ENCODE measurements at places on chromosomes 12 and 14.
A peak's percentile ranks its signal among the peaks of the same experiment; 100 is the strongest.

DNA sequence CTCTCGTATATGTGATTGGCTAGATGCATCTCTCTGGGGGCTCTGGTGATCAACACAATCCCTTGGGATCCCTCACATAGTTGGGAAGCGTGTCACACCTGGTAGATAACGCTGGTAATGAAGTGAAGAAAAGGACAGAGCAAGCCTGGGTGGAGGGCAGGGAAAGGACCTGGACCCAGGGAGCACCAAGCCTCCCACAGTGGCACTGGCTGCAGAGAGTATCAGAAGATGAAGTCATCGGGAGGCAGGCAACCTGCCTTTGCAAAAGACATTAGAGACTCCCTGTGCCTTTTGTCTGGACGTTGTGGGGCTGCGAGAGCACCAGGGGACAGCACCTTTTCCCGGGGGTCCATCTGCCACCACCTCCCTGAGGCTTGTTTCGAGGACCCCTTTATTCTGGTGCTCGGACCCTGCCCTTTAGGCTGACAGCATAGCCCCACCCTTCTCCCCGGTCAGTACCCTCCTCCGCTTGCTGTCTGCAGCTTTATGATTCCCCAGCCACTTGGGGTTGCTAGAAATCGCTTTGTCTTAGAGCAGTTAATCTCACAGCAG is 116.4 kb downstream of the EML1 start:
- DNase-seq = no peak

DNA sequence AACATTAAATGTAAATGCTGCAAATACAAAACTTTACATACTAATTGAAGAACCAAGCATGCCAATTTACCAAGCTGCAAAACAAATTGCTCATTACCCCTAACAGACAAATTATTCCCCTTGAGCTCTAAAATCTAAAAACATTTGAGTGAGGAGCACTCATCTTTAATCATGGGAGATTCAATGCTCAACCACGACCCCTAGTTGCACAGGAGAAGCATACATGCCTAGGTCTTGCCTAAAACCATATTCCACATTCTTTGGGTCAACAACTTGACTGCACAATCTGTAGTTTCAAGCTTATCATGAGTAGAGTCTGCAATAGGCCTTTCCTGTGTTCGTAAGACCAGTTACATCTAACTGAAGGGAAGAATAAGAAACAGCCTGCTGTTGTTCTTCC is 69.7 kb downstream of the MGAT4C start:
- no peak for DNase-seq

- DNase-seq = no peak
Observed at GRCh38 chr12:109689426-109689825, 24.2 kb upstream of the FAM222A start.

GRCh38 chr14:23008831-23009230 is 1.1 kb downstream of the C14orf93 start:
- DNase-seq = no peak

DNA sequence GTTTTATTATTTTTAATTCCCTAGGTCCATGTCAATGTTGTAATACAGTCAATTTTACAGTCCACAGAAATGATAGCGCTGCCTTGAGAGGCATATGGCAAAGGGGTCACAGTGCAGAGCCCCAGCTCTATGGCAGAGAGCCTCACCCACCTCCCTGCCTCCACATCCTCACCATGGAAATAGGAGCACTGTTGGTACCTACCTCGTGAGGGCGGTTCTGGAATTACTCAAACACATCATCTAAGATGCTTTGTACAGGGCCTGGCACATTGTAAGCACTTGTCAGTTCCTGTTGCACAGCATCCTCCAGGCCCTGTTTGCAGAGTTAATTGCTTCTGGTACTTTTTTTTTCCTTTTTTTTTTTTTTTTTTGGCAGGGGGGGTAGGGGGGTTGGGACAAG is 4.1 kb upstream of the AKAP5 start:
- DNase-seq = no peak

GRCh38 chr12:115790526-115790925 is 487.0 kb downstream of the MED13L start:
- DNase-seq = no peak

- no peak for DNase-seq
Observed at GRCh38 chr14:94489336-94489735, 13.3 kb upstream of the SERPINA9 start.

GRCh38 chr14:75941030-75941429 is 40.8 kb downstream of the TGFB3 start:
- no peak for DNase-seq

DNA sequence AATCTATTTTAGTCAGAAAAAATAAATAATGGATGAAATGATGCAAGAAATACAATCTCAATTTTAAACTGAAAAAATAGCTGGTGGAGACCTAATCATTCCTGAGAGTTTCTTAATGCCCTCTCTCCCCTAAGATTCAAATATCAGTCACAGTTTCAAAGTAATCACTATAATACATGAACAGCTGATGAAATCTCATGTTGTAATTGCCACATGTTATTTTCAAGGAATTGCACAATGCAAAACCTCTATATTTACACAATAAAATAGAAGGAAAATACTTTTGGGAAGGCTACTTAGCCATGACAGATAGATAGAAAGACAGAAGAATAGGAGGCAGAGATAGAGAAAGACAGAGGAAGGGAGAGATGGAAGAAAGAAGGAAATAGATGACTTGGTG is 18.2 kb downstream of the IFNG-AS1 start:
- no peak for DNase-seq

GRCh38 chr14:88631091-88631490 is 68.3 kb downstream of the ZC3H14 start:
- no peak for DNase-seq

- no peak for DNase-seq
Observed at GRCh38 chr12:93087840-93088610, 158.9 kb upstream of the EEA1 start.

- DNase-seq = no peak
Observed at GRCh38 chr14:106850913-106851825, 1324.8 kb downstream of the TMEM121 start.

- no peak for DNase-seq
Observed at GRCh38 chr14:35352274-35353233, 52.0 kb downstream of the NFKBIA start.

- DNase-seq = no peak
Observed at GRCh38 chr12:87923361-87923760, 105.8 kb downstream of the C12orf50 start.

GRCh38 chr12:9607716-9608115 is at the start of gene KLRB1:
Gene KLRB1 (minus strand): TSS chr12:9607916. CDS start chr12:9607839, 77 bp downstream.
- no peak for DNase-seq

- no peak for DNase-seq
Observed at GRCh38 chr14:76473481-76474263, 97.7 kb downstream of the ESRRB start.

DNA sequence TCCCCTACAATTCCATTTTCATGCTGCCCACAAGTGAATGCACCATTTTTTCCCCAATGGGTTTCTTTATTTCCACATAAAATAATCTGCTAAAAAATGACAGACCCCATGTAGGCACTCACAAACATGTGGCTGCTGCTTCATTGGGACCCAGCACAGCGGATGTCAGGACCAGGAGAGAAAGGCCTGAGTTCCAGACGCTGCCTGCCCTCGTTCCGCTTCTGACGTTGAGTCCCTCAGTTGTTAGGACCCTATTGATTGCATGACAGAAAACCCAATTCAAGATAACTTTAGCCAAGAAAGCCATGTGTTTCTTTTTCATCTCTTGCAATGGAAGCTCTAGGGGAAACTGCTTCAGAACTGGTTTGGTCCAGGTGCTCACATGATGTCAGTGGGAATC is 34.6 kb downstream of the ADGRD1 start:
- no peak for DNase-seq

- DNase-seq = peak; percentile 85
Observed at GRCh38 chr12:22409377-22410164, 75.1 kb upstream of the ST8SIA1 start.

GRCh38 chr12:94272280-94272679 is 123.9 kb downstream of the PLXNC1 start:
- DNase-seq = no peak

DNA sequence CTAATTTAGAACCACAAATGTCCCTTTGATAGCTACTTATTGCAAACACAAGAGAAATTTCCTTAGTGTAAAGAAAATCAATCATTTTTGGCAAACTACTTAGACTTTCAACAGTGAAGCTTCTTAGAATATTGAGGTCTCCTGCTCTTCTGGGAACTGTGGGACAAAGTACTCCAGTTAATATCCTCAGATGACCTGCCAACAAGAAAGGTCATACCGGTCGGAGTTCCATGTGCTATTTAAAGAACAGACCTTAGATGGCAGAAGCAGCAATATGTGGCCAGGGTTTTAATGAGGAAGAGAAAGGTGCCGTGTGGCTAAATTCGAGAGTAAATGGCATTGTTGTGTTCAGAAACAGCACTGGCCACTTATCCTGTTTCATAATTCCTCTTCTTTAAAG is 114.7 kb upstream of the AMIGO2 start:
- no peak for DNase-seq

DNA sequence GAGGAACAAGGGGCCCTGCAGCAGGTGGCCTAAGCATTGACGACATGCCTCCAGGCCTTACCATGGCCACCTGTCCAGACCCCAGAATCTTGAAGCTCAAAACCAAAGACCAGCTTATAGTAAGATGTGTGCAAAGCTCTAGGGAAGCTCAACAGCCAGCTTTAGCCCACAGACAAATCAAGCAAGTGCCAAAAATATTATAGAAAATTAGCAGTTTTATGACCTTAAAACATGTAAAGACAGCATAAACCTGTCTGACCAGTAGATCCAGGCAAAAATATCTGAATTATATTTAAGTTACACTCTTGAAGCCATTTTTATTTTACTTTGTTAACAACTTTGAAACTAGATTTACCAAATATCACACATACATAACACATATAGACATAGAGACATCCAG is 90.6 kb downstream of the TXNDC16 start:
- no peak for DNase-seq

DNA sequence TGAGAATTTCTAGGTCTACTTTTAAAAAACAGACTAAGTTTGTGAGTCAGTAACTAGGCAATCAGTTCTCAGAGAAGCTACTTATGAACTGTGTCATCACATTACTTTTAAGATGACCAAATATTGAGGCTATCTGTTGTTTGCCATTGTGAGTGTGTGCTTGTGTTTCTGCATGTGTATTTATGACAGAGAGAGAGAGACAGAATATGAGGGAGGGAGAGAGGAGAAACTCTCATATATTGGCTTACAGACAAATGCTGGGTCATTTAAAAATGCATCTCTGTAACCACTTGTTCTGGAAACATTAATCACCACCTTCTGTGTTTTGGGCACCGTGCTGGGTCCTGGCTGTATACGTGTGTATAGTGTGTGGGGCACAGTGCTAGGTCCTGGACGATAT is 161.5 kb upstream of the FRMD6 start:
- no peak for DNase-seq

DNA sequence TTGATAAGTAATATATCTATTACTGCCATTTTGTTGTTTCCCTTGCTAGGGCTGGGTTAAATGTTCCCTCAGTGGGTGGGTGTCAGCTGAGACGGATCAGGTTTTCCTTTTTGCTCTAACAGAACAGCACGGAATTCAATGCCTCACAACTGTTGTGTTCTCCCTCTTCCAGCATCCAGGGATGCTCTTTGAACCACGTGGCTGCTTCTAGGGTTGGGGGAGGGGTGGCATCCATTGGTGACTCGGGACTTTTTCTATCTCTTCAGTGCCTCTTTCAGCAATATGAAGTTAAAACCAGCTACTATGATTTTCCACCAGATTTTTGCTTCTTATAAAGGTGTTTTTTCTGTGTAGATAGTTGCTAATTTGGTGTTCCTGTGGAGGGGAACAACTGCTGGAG is 884.9 kb upstream of the FOXG1 start:
- no peak for DNase-seq

- no peak for DNase-seq
Observed at GRCh38 chr14:49688701-49689030, 652 bp upstream of the POLE2 start.

DNA sequence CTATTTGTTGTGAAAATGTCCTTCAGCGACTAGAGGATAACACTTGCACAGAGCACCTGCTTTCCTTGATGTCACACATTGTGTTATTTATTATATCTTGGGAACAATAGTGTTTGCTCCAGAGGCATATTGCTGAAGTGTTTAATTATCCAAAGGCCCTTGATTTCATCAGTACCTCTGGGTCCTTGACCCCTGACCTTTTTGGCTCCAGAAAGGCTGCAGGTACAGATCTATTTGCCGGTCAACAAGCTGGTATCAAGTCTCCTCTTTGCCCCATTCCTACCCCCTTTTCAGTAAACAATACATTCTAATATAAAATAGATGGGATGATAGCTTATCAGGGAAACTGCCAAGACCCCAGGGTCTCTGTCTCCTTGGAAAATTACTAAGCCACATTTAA is 206.8 kb downstream of the DACT1 start:
- DNase-seq = no peak

DNA sequence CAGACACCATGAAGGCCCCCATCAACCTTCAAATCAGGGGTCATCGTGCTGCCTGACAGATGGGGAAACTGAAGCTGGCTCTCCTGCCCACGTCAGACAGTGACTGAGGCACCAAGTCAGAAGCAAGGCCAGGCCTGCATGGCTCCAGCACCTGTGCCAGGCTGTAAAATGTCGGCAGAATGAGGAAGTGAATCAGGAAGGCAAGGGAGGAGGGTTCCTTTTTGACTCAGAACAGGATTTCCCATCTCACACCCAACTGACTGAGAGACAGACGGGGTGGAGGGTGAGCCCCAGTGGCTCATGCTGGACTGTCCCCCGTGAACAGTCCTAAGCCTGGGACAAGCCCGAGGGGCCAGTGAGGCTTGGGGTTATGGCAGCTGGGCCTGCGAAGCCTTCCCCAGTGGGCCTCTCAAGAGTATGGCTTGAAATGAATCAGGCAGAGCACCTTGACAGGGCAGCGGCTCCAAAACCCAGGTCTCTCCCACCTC is 20.9 kb downstream of the SYNE3 start:
- DNase-seq = peak; percentile 39

GRCh38 chr14:68938271-68939150 is 40.6 kb downstream of the ACTN1 start:
- no peak for DNase-seq

- no peak for DNase-seq
Observed at GRCh38 chr14:74062809-74063150, 21.5 kb downstream of the ALDH6A1 start.

DNA sequence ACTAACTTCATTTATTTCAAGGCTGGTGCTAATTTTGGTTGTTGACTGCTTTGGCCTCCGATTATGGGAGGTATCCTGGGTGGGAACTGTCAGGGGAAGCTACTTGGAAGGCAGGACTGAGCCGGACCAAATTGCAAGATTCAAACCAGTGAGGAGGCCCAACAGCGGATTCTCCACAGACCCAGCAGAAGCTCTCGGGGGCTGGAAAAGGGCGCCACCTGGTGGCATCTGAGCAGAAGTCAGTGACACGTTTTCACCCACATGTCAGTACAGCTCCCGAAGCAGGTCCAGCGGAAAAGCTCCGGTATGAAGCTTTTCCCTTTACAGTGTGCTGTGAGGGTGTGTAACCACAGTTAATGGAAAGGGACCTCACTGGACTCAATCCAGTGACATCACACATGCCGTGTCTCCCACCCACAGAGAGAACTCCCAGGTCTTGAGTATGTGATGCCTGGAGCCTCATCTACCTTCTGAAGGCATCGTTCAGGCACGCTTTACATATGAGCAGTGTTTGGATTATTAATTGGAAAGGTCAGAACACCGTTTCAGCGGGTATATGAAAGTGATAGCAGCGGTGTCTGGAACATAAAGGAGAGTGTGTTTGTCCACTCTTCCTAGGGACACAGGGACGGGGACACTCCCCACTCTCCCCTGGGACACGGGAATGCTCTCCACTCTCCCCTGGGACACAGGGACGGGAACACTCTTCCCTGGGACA is 3.6 kb upstream of the P2RX2 start:
- peak; percentile 78 for DNase-seq

GRCh38 chr12:29051221-29051620 is 97.9 kb upstream of the FAR2 start:
- DNase-seq = no peak

GRCh38 chr12:70661466-70662161 is 24.4 kb upstream of the PTPRB start:
- peak; percentile 4 for DNase-seq

Measured in CD4-positive, alpha-beta T cell treated with Interleukin-21 for 1 hour (primary cell).